Glomerular endothelial cell (primary cell): ENCODE measurements at places on chromosomes 7 and 10.

DNA sequence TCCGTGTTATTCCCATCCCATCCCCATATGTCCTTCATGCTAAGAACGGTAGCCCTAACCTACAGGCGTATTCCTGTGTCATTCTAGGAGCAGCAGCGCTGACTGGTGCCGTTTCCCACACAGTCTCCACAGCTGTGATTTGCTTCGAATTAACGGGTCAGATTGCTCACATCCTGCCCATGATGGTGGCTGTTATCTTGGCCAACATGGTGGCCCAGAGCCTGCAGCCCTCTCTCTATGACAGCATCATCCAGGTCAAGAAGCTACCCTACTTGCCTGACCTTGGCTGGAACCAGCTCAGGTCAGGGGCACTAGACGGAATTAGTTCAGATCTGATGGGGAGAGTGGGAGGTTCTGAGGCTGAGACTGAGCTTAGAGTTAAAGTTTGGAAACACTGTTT, 20.7 kb downstream of the FAM131B start:
- DNase-seq, result no peak

GRCh38 chr10:95560278-95561176, 644 bp downstream of the SORBS1 start:
- no peak for DNase-seq

DNA sequence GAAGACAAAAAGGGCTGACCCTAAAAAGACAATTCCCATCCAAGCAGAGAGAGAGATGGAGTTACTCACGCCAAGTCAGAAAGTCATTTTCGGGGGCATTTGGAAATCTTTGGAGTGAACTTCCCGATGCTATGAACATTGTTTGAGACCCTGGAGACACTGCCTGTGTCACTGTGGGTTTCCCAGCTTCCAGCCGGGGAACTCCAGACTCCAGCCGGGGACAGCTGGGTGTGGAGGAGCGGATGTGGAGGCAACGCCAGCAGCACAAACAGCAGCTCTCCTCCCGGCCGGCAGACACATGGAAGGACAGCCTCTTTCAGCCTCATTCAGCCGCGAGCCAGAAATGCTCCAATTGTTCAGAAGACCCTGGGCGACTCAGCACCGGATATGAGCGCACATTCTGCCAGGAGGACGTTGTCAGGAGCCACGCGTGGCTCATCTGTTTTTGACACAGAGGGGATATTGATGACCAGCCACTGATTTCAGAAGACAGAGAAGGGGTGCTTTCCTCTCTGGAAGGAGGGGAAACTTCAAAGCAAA, 97.6 kb downstream of the PRPF18 start:
- no peak for DNase-seq

GRCh38 chr10:119403921-119404320, 138.6 kb downstream of the RGS10 start:
- DNase-seq, result no peak

- no peak for DNase-seq
Measured at GRCh38 chr7:41699516-41699915, 3.4 kb downstream of the INHBA start.
